GM23338 (cell line): ENCODE measurements at places on chromosomes 7 and 10.

GRCh38 chr10:34618611-34619010 is 196.5 kb downstream of the PARD3 start:
- DNase-seq: no peak

DNA sequence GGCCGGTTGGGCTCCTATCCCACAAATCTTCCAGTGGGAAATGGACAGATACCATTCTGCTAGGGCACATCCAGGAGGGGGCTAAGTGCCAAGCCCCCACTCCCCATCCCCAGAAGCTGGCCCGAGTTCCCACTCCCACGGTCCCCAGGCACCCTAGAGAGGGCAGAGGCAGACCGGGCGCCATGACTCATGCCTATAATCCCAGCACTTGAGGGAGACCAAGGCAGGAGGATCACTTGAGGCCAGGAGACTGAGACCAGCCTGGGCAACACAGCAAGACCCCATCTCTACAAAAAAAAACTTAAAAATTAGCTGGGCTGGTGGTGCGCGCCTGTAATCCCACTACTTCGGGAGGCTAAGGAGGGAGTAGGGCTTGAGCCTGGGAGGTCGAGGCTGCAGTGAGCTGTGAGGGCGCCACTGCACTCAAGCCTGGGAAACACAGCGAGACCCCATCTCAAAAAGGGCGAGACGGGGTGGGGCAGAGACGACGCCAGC is 870 bp downstream of the GNA12 start:
- DNase-seq: no peak

- no peak for DNase-seq
Observed at GRCh38 chr10:12587451-12587888, 238.1 kb downstream of the CAMK1D start.

- DNase-seq: no peak
Observed at GRCh38 chr7:20226860-20227259, 9.7 kb upstream of the MACC1 start.

DNA sequence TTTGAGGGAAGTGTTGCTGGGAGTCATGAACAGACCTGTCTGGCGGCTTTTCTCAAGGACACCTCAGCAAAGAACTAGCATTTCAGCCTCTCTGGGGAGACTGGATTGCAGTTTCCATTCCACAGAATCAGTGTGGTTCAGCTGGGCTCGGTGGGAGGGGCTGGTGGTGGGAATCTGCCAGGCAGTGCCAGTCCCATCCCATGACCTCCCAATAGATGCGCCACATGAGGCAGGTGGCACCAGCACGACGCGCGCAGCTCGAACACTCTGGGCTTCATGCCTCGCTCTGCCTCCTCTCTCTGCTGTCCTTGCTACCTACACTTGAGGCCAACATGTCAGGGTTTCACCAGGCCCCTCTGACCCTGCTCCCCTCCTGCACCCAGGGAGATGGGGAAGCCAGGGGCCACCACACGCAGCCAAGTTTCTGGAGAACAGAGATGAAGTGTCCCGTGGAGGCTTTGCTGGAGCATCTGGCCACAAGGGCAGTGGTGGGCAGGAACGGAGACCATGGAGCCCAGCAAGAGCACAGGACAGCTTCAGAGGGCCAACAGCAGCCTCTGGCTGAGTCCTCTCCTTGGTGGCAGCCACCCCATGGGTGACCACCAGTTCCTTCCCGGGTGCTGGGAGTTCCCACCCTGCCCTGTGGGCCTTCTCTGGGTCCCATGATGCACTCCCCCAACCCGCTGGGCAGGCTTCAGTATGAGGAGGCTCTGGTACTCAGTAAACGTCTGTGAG is 2.3 kb downstream of the NACAD start:
- no peak for DNase-seq
